WTC11 (cell line): ENCODE measurements at places on chromosomes 11 and 22.
A peak's percentile ranks its signal among the peaks of the same experiment; 100 is the strongest.

GRCh38 chr11:12232160-12232559 is 121.8 kb downstream of the MICAL2 start:
- no peak for DNase-seq

DNA sequence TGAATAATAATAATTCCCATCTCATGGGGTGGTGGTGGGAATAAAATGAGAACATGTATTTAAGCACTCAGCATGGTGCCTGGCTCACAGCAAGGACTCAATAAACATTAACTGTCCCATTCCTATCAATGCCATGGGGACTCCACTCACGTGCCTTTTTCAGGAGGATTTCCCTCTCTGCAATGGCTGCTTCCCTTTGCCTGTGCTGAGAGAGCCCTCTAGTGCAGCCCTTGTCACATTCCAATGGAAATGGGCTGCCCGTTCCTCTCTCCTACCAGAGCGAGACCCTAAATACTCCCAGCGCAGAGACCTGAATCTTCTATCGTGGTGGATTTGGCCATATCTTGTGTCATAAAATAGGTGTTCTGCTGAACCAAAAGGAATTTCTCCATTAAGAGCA is 621.5 kb upstream of the B3GAT1 start:
- peak; percentile 63 for DNase-seq

GRCh38 chr22:20392983-20393704 is 807 bp upstream of the ZNF74 start:
- no peak for DNase-seq

GRCh38 chr11:124919898-124920297 is 848 bp downstream of the HEPN1 start:
- DNase-seq = no peak

DNA sequence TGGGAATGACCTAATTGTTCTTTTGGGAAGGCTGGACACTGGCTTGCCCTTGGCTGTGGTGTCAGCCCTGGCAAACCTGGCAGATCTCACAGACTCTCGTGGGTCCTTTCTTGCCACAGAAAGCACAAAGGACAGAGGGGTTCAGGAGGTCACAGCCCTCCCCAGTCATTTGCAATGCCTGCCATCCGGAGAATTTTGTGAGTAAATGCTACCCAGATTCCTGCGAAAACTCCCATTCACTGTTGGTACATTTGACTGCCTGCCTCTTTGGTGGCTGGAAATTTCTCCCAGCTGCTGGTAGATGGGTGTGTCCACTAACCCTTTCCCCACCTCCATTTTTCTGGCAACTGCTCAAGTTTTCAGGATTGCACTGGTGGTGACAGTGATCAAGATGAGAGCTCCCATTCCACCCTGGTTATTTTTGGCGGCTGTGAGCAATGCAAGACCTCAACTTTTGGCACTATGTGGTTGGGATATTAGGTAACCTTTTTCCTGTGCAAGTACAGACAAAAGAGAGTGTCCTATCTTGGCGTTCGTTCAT is 155.7 kb downstream of the NAV2 start:
- no peak for DNase-seq

DNA sequence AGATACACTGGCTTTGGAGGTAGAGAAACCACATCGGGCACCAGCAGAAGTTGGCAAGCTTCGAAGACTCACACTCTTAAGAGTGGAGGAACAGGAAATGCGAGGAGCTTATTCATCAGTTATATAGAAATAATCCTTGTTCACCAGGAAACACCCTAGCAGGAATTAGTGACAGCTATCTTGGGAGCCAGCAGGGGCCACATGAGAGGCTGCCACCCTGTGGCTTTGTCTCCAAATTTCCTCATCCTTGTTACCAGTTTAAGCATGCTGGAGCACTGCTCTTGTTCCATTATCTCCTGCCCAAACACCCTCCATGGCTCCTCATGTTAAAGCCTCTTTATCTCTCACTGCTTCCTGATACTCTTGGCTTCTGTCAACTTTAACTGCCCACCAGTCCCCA is 131.0 kb downstream of the PLEKHA7 start:
- no peak for DNase-seq

- DNase-seq = no peak
Measured at GRCh38 chr11:20421946-20422345, 34.4 kb downstream of the PRMT3 start.

- no peak for DNase-seq
Measured at GRCh38 chr22:45726081-45726480, 54.4 kb downstream of the ATXN10 start.

DNA sequence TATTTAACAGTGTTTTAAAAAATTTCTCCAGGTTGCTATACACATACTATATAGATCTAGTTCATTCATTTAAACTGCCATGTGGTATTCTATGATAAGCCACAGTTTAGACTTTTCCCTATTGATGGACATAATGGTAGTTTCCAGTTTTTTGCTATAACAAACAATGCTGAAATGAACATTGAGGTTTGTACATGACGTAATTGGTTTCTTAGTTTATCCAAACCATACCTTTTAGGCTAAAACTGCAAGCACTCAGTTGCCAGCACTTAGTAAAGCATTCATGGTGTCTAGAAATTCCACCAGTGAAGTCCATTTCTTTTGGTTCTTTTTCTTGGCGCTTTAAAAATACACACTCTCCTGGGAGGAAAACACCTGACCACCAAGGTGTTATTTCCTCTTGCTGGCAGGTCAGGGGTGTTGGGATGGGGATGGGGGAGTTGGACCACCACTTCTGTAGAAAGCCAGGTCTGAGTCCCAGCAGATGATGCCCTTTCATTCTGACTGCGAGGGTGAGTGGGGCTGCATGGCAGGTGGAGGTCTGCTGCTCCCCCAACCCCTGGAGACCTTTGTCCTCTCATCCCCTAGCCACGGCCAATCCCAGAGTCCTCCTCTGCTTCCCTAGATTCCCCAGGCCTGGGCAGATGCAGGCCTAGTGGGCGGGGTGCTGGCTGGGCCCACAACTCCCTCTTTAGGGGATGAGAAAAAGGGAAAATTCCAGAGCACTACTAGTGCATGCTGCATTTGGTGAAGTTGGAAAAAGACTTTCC is 41.1 kb downstream of the C11orf91 start:
- DNase-seq = no peak

DNA sequence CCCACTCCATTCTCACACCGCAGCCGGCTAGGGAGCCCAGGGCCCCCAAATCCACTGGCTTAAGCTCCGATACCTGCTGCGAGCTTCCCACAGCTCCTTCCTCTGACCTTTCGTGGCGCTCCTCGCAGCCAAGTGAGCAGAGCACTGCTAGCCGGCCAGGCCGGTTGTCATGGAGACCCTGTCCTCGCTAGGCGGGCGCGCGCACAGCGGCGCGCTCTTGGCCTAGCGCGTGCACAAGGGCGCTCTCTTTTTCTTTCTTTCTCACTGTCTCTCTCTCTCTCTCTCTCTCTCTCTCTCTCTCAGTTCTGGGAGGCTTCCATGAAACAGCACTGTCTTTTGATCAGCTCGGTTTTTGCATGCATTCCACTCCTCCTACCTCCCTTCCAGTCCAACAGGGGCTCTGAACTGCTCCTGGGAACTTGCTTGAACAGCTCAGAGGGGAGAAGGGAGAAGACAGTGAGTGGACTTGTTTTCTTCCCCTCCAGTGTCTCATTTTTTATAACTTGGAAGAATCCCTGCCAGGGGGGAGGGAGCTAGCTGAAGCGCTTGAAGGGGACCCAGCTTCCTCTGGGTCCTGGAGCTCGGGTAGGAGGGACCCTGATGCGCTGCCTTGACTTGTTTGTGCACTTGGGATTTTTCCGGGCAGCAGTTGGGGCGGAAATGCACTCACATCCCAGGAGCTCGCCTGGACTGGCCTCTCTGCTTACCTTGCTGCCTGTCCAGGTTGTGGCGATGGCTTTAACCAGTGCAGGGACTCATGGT is 100.3 kb upstream of the AKIP1 start:
- peak; percentile 80 for DNase-seq

- DNase-seq = no peak
Measured at GRCh38 chr11:134613646-134614045, 201.6 kb upstream of the B3GAT1 start.

- peak; percentile 75 for DNase-seq
Measured at GRCh38 chr11:89490981-89491690, at the start of gene NOX4. Gene NOX4, minus strand, starts transcription at chr11:89491375. Its CDS starts 129 bp downstream, at chr11:89491246.

DNA sequence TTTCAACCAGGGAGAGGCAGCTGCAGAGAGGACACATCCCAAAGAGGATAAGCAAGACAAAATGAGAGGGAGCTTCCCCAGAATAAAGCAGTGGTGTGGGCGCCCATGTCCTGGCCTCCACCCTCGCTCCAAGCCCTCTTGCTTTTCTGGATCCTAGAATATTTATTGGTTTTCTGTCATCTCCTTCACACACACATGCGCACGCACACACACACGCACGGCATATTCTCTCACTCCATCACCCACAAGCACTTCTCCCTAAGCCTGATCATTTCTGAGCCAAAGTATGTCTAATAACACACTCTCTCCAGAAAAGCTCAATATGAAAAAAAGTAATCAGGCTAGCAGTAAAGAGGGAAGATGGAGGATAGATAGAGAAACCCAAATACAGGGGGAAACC is 7.6 kb downstream of the IGSF9B start:
- DNase-seq = no peak

DNA sequence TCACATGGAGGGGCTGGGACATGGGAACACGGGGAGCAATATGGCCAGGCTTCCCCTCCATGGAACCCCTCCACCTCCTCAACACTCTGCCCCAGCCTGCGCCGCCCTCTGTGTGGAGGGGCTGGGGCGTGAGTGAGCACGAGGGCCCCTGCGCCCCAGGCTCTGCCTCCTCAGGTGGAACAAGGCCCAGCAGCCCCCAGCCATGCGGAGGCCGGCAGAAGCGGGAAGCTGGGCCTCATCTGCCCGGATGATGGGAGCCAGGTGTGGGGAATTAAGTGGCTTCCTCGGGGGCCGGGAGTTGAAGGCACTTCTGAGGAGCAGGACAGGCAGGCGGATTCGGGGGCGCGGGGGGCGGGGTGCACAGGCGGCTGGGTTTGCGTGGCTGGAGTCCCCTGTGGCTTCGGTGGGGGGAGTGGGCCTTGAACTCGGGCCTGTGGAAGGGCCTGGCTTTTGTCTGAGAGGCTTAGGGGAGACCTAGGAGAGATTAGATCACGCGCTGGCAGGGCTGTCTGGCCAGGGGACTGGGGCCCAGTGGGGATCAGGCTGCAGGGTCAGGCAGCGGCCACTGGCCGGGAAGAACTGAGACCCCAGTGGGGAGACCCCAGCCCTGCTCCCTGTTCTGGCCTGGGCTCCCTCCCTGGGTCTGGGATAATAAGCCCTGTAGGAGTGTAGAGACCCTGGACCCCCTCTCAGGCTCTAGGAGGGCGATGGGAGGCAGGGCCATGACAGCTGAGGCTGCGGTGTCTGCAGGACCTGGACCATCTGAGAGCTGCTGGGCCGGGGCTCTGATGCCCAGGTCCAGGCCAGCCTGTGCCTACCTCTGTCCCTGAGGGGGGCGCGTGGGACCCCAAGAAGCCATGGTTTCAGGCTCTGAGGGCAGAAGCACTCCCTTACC is 13.3 kb downstream of the PRR33 start:
- DNase-seq = no peak

DNA sequence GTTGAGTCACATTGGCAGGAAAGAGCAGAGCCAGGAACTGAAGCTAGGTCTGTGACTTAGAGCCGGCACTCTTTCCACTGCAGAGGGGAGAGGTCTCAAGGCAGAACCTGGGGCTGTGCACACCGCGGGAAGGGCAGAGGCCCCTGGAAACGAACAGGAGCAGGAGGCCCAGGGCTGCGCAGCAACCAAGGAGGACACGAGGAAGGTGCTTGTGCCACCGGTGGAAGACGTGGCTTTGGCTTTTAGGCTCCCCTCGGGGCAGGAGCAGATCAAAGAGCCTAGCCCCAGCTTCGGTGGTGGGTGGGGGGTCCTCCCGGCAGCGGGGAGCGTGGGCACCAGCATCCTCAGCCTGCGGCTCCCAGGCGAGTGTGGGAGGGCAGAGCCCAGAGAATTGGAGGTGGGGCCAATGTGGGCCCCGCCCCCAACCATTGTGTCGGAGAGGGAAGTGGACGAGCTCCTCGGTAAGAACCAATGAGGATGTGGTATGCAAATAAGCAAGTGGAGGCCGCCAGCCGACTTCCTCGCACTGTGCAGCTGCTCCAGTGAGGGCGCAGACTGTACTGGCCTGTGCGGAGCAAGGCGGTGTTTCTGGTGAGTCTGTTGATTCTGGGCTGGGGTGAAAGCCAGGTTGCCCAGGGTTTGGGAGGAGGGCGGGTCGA is at the start of gene CCDC116:
Gene CCDC116, plus strand, starts transcription at position 524 of the 659 bp plus-strand sequence. CDS start 422 bp downstream, outside the sequence.
- DNase-seq = peak; percentile 76

DNA sequence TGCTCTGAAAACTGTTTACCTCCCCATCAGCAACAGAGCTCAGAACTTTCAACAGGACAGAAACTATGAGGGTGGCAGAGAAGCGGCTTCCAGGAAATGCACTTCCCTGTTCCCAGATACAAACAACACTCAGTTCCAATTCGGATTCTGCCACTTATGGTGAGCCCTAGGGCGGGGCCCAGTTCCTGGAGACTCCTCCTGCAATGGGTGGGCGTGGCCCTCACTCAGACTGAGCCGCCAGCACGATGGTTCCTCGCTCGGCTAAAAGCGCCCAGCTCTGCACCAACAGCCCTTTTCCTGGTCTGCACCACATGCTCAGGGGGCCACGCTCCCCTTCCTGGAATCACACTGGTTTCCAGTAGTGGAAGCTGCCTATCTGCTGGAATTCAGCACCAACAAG is 314.1 kb downstream of the CTTN start:
- DNase-seq = peak; percentile 45

DNA sequence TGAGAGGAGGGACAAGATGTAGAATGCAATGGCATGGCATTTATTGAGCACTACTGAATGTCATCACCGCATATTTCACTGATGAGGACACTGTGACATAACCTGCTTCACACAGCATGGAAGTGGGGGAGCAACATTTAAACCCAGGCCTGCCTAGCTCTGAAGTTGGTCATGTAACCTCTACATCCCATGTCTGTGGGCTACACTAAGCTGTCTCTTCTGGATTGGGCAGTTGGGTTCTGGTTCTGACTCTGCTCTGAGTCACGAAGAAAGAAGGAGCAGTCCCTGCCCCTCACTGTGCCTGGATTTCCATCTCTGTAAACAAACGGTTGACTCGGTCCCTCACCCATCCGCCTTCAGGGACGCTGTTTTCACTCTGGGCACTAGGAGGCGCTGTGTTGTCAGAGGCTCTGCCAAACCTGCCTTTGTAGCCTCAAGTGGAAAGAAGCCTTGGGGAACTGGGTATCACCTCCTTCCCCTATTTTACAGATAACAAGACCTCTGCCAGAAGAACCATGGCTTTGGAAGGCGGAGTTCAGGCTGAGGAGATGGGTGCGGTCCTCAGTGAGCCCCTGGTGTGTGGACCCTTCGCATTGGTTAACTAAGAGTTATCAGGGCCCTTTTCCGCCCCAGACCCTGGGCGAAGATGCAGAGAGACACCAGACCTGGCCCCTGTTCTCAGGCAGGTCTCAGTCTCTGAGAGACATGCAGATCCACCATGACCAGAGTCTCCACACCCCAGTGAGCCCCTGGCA is 12.7 kb upstream of the ARHGEF17 start:
- peak; percentile 92 for DNase-seq
